ENCODE measurements at places on chromosomes 3 and 15. TPM values are rescaled to one million over a fixed set of nuclear protein-coding genes. Genes with fewer than 3 reads are reported as not detected.

- DNase-seq = no peak
These were observed 63.4 kb upstream of the ANKRD28 start for GRCh38 chr3:15861163-15861562.

DNA sequence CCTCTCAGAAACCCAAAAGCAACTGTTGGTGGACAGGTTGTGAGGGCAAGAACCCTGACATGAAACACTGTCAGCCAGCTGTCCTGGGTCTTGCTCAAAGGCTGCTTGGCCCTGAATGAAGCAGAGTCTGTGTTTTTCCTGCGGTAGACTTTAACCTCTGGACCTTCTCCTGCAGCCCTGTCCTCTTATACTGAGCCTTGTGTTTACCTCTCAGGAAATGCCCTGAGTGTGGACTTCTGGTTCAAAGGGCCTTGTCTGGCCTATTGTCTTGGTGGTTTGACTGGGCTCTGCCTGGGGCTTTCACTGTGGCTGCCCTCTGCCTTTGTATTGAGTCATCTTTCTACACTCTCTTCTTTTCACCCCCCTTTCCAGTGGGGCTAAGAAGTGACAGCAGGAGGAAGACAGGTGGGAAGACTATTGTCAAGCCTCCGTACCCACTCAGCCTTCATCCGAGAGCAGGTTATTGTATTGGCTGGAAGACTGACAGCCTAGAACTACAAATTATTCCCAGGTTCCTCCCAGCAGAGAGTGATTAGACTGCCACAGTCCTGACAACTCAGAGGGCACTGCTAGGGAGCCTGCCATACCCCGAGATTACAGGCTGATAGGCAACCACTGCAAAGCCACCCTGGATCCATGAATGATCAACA, 3.5 kb downstream of the SEC13 start:
- no peak for DNase-seq

DNA sequence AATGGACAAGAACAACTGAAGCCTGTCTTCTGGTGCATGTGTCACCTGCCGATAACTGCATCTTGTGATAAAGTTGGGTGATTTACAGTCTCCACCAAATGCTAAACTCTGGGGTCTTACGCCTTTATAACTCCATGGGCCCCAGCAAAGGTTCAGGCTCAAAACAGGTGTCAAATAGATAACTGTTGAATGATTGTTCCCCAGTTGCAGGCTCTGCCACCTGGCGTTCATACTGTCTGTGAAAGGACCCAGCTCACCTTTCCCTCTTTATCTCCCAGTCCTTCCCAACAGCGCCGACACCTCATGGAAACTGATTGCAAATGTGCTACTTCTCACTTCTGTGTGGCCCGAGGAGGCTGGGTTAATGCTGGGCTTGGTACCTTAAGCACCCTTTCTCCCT, 8.3 kb upstream of the SNX22 start:
- DNase-seq = no peak

- peak; percentile 24 for DNase-seq
These were observed 78.5 kb upstream of the ROBO1 start for GRCh38 chr3:79846148-79846933.

- DNase-seq = no peak
These were observed 35.0 kb downstream of the PLOD2 start for GRCh38 chr3:146125951-146126350.

DNA sequence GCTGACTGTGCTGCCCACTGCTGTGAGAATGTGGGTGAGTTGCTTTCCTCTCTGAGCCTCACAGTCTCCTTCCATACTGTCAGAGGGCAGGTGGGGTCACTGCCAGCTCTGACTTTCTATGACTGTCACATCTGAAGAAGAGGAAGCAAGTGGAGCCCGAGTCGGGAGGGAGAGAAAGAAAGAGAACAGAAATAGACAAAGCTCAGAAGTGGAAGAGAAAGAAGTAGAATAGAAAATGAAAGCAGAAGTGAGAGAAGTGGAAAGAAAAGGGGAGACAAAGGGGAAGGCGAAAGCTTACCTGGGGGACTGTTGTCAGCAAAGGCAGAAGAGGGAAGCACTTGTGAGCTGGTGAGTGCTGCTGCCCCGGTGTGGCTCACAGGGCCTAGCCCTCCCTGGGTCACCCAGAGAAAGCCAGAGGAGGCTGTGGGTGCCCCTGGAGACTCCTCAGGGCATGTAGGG, 57.9 kb downstream of the EPHB1 start:
- DNase-seq = peak; percentile 27

DNA sequence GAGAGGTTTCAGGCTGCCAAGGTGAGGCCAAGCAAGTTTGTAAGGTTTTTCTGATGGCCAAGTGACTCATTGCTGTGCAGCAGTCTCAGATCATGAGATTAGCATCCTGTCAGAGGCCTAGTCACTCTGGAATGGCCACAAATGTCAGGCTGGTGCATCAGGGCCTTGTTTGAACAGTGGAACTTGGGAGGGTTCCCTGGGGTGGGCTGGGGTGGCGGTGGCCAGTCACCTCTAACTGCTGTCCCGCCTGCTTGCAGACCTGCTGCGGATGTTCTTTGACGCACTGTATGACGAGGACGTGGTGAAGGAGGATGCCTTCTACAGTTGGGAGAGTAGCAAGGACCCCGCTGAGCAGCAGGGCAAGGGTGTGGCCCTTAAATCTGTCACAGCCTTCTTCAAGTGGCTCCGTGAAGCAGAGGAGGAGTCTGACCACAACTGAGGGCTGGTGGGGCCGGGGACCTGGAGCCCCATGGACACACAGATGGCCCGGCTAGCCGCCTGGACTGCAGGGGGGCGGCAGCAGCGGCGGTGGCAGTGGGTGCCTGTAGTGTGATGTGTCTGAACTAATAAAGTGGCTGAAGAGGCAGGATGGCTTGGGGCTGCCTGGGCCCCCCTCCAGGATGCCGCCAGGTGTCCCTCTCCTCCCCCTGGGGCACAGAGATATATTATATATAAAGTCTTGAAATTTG, 2.8 kb upstream of the FAM131A start:
- peak; percentile 71 for DNase-seq

DNA sequence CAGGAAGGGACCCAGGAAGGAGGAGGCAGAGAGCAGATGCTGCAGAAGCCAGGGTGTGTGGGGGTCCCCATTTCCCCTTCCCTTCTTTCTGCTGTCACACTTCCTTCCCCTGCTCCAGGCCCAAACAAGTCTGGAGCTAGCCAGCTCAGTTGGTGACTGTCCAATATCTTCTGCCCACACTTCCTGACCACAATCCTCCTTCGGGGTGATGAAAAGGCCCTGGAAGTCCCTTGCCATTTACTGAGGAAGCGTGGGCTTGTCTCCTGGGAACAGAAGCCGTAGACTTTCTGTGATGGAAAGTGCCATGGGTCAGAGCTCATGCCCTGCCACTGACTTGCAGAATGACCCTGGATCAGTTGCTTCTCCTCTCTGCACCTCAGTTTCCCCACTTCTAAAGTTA, 39.0 kb downstream of the ANAPC13 start:
- DNase-seq = no peak

Gene SEMA3F
- 0.25 TPM for total RNA-seq

Gene EOMES
- 0.25 TPM for total RNA-seq

Gene RARB
- not detected for total RNA-seq

Gene REC114
- total RNA-seq = not detected

Gene TMC3
- not detected for total RNA-seq

Data from activated CD4-positive, alpha-beta T cell treated with anti-CD3 and anti-CD28 coated beads for 36 hours (primary cell).